RPMI8226 (cell line): ENCODE measurements at places on chromosomes 5 and 9.

GRCh38 chr5:19795218-19795617 is 192.8 kb downstream of the CDH18 start:
- no peak for DNase-seq

GRCh38 chr5:33079548-33079947 is 361.2 kb upstream of the TARS1 start:
- no peak for DNase-seq

DNA sequence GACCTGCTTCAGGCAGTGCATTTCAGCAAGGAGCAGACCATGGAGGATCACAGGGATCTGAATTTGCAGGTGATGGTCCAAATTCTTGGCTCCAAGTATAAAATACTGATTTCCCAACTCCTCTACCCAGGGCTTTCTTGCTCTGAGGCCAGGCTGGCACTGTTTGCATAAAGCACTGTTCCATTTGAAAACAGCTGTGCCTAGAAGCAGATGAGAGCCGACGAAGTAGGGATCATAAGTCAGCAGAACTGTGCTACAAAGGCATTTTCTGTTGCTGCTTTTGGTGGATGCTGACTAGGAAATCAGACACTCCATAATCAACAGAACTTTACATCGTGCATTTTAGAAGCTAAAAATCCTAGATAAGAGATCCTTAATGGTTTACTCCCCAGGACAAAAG is 126.4 kb downstream of the MAT2B start:
- DNase-seq = no peak

DNA sequence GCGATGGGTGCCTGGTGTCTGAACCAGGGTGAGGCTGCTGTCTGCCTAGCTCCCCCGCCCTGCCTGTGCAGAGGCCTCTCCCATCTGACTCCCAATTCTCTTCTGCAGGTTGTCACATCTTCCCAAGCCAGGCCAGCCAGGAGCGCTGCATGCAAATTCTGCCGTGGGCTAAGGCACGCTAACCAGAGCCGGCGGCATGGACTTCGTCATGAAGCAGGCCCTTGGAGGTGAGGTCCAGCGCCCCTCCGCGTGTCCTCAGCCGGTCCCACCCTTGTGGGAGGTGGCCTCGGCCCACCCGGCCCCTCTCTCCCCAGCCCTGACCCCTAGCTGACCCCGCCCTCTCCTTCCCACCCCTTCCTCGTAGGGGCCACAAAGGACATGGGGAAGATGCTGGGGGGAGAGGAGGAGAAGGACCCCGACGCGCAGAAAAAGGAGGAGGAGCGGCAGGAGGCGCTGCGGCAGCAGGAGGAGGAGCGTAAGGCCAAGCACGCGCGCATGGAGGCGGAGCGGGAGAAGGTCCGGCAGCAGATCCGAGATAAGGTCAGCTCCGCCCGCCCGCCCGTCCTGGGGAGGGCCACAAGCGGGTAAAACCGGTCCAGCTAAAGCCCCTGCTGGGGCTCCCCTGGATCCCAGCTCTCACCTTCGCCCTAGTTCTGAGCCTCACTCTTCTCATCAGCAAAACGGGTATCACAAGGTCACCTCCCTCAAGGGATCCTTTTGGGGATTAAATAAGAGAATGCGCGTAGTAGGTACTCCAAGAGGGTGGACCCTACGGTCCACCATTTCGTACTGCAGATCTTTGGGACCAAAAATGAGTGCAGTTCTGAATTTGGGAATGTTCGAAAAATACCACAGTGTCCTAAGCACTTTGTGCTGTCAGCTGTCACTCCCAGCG is 7.4 kb downstream of the CPLX2 start:
- DNase-seq = no peak

DNA sequence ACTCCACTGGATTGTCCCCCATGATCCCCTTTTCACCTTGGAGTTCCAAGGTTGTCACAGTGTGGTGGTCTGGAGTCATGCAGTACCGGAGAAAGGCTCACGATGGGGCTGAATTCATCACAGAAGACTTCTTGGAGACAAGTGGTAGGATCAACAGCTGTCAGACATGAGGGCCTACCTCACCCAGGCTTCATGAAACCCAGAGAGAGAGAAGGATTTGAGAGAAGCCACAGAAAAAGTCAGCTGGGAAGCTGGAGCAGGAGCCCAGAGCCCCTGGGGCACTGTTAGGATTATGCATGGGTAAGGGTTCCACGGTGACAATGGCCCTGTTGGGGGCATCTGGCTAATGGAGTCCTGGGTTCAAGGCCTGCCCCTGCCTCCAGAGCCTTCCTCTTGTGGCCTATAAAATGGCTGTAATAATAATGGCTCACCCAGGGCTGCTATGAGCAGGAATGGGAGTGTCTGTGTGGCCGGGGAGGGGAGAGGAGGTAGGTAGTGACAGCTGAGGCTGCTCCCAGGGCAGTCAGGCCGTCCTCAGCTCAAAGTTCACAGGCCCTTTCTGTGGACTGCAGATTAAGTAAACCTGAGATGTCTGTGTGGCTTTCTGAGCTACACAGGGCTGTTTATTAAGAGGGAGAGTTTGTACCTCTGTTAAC is 910 bp downstream of the TRIM14 start:
- peak; percentile 49 for DNase-seq

GRCh38 chr5:173691931-173692330 is 75.5 kb upstream of the BOD1 start:
- no peak for DNase-seq
